ENCODE measurements at places on chromosomes 11 and 22.

DNA sequence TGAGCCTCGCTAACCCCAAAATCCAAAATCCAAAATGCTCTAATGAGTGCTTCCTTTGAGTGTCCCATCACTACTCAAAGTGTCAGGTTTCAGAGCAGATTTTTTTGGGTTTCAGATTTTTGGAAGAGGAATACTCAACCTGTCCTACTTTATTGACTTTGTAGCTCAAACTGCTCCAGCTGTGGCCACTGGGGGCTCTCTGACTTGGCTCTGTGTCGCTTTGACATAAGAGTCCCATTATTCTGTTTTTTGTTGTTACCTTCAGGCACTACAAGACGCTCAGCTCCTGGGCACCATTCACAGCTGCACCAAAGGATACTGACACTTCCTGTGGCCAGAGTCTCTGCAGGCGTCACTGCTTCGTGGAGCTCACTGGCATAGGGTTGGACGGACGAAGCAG, 41.1 kb downstream of the PHF21B start:
- no peak for DNase-seq

DNA sequence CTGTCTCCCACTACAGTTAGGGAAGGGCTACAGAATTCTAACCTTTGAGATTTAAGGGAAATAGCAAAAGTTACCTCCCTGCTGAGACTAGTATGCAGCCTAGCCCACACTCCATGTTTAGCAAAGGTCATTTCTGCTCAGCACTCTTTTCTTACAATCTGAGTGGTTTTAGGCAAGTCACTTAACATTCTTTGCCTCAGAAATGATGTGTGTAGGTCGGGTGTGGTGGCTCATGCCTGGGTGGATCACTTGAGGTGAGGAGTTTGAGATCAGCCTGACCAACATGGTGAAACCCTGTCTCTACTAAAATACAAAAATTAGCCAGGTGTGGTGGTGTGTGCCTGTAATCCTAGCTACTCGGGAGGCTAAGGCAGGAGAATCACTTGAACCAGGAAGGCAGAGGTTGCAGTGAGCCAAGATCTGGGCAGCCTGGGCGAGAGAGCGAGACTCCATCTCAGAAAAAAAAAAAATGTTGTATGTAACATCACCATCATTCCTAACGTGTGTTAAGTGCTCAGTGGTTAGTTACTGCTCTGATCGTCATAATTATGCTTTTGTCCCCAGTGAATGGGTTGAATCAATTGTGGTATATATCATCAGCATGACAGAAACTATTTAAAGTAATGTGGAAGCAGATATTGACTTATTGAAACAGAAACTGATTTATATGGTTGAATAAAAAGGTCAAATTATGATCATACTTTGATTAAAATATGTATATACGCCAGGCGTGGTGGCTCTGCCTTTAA, 55.0 kb downstream of the COPB1 start:
- no peak for DNase-seq

DNA sequence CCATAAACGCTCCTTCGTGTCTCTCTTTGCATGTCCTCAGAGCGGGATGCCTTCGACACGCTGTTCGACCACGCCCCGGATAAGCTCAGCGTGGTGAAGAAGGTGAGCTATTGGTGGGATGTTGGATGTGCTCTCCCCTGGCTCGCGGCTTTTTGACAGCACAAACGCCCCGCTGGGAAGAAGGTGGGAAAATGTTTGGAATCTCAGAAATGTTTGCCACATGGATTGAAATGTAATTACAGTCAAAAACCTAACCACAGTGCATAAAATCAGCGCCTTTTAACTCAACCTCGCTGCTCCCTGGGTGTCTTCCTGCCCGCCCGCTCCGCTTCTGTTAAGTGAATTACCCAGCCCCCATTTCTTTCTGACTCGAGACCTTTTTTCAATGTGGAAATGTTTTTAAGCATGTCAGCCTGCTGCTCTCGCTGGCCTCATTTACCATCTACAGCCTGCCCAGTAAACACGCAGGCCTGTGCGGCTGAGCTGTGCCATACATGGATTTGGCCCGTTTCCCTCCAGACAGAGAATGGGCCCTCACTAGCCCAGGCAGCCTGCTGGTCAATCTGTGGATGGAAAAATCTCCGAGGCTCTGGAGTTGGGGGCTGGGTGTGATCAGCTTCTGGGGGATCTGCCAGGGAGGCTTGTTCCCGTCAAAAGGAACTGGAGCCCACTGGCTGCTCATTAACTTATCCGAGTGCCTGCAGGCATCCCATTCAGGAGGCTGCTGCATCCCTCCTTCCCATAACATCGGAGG, 32.7 kb upstream of the PARVG start:
- DNase-seq: no peak

GRCh38 chr22:37062702-37063381, 11.3 kb downstream of the KCTD17 start:
- DNase-seq: no peak

- DNase-seq: no peak
Observed at GRCh38 chr22:37229805-37230672, 14.0 kb downstream of the RAC2 start.

DNA sequence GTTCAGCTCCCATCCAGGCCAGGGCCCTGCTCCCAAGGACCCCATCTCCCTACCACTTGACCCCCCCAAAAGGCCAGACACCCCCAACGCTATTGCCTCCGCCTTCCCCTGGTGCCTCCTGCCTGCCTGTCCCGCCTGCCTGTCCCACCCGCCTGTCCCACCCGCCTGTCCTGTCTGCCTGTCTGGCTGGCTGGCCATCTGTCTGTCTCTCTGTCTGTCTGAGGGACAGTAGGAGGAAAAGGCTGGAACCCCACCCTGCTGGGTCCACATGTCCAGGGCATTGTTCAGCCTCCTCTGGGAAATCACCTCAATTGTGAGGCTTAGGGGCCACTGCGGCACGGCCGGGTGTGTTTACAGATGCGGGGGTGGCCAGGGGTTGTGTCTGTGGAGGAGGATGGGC, 25.3 kb upstream of the CBX7 start:
- DNase-seq: no peak

DNA sequence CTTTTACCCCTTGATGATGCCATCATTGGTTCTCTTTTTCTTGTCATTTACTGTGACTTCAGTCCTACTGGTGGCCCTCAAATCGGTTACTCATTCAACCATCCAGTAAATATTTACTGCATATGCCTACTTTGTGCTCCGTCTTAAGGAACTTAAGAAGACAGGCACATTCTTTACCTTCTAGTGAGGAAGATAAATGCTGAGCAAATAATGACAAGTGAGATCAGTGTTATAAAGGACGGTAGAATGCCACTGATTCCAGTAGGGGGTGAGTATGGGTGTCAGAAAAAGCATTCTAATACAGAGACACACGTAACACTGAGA, 1.6 kb downstream of the ANKRD42 start:
- DNase-seq: no peak

GRCh38 chr11:96293598-96294021, 49.4 kb downstream of the MAML2 start:
- DNase-seq: no peak

DNA sequence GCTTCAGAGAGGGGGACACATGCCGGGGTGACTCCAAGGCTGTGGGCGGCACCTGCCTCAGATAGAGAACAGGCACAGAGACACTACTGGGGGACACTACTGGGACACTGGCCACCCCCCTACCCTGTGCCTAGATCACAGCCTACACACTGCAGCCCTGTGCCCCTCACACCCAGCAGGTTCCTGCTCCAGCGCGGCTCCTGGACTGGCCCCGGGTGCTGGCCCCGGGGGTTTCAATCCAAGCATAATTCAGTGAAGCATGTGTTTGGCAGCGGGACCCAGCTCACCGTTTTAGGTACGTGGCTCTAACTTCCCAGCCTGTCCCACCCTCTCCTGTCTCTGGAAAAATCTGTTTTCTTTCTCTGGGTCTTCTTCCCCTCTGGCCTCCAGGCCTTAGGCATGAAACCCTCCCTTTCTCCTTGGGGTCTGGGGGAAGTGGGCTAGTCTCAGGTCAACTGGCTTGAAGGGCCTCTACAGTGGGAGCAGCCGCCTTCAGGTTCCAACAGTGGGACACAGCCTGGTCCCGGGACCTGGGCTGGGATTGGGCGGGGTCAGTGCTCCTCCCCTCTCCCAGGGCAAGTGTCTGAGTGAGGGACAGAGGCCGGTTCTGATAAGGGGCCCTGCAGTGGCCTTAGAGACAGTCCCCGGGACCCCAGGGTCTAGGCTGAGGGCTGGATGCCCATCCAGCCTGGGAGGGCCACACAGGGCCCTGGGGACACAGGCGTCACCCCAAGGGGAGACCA, 98.8 kb downstream of the CRYBB2 start:
- no peak for DNase-seq

GRCh38 chr22:43616645-43617044, 195.5 kb downstream of the EFCAB6 start:
- DNase-seq: no peak

GRCh38 chr11:19625438-19625837, 87.2 kb upstream of the NAV2 start:
- DNase-seq: no peak

DNA sequence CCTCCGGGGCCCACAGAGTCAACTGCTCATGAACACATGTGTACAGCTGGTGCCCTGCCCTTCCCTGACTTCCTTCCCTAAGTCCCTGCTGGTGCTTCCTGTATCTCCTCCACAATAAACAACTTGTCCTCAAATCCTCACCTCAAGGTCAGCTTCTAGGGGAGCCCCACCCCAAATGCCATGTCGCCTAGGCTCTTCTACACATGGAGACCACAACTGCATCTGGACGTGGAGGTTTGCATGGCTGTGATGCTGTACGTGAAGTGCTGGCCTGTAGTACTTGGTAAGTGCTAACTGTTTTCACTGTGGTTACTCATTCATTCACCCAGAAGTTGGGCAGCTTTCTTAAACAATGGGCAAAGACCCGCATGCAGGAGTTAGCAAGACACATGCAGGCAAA, 359.5 kb downstream of the SHANK2 start:
- no peak for DNase-seq

- no peak for DNase-seq
Observed at GRCh38 chr11:35709376-35709775, 46.8 kb downstream of the TRIM44 start.

DNA sequence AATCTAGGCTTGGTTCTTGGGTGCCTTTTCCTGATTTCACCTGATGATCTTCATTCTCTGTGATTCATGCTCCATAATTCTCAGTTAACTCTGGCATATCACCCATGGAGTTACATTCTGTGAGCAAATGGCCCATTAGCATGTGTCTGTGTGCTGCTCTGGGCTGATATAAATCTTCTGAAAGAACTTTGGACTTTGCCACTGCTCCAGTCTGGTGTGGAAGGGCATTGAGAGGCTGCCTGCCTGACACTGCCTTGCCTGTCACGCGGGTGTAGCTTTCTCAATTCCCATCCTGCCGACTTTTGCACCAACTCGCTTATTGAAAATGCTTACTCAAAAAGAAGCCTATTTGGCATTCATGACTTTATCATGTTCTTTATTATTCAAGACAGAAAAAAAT, 42.2 kb downstream of the FAT3 start:
- no peak for DNase-seq

- DNase-seq: no peak
Observed at GRCh38 chr11:6992457-6993417, 27.4 kb downstream of the ZNF214 start.

GRCh38 chr22:20402960-20403778, 9.2 kb downstream of the ZNF74 start:
- DNase-seq: no peak
